ENCODE measurements at places on chromosomes 6 and 20.

DNA sequence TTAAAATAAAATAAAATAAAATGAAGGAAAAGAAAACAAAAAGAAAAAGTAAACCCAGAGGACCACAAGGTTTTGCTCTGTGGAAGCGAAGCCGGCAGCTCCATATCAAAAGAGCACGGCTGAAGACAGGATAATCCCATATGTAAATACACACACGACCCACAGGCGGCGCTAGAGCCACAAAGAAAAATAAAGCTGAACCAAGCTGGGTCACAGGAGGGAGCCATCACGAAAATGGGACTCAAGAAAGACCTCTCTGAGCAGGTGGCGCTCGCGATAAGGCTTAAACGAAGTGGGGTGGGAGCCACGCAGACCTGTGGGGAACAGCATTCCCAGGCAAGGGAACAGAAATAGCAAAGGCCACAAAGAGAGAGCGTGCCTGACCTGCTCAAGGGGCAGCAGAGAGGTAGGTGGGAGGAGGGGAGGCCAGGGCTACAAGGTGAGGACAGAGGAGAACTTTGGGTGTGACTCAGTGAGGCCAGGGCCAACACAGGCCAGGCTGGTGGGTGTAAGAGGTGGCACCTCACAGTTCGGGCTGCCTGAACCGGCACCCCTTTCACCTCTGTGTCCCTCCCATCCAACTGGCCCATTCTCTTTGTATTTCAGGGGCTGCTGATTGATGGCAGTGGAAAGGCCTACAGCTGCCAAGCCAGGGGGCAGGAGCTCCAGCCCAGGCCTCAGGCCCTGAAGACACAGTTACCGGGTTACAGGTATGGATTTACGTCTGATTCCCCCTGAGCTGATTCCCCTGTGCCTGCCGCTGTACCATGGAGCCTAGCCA lies 26.0 kb downstream of the PTGIS start:
- peak; percentile 92 for DNase-seq

DNA sequence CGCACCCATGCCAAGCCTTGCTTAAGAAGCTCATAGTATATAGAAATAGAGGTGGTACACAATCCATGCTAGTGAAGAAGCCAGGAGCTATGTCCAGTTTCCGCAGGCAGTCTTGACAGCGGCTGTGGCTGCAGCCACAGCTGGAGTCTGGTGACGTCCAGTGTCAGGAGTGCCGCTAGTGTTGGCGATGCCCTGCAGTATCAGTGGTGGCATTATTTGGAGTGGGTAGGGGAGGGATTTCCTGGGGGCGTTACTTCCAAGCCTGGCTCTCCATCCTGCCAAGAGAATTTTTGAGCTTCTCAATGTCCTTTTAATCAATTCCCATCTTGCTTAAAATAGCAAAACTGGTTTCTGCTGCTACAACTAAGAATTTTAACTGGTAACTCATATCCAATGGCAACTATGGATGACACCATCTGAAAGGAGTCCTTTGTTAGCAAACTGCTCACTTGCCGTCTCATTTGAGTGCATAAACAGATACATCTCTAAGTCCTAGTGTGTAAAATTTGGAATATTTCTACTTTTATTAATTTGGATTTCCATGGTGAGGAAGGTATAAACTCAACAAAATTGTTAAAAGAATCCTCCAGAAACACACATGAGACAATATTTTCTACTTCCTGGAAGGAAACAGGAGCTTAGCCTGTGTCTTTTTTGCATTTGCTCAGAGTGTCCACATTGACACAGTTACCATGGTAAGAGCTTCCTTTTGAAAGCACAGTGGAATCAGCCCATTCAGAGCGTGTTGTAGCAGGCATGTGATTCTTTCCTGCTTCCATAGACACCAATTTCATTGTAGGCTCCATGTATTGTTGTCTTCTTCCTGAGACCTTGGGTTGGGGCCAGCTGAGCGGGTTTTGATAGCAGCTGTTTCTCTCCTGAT lies 44.6 kb upstream of the PXDC1 start:
- no peak for DNase-seq

GRCh38 chr6:109373331-109373730 lies 8.9 kb downstream of the CD164 start:
- DNase-seq = no peak

- no peak for DNase-seq
Observed at GRCh38 chr6:81736428-81736827, 16.1 kb downstream of the TENT5A start.

- DNase-seq = no peak
Observed at GRCh38 chr6:112202639-112203341, 51.6 kb downstream of the LAMA4 start.

DNA sequence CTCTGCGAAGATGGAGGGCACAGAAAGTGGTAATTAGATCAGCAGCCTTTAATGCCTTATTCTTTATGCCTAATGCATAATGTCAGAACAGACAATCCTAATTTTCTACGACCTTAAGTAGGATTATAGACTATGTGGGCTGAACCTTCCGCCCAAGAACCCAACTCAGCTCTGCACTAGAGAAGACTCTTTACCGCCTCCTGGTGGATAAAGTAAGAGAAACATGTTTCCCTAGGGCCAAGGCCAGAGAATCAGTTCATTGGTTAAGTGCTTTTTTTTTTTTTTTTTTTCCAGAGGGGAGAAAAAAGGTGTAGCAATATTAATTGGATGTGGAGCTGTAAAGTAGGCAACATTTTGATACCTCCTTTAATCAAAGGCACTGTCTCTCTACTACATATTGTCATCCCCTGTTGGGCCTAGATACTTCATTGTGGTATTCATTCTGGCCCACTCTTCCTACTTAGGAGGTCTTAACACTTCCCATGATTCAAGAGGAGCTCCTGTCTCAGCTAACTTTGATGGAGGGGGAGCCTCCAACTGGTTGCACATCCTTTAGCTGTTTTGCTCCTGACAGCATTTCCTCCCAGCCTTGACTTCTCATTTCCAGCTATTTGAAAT lies 124.9 kb upstream of the NRN1 start:
- no peak for DNase-seq

DNA sequence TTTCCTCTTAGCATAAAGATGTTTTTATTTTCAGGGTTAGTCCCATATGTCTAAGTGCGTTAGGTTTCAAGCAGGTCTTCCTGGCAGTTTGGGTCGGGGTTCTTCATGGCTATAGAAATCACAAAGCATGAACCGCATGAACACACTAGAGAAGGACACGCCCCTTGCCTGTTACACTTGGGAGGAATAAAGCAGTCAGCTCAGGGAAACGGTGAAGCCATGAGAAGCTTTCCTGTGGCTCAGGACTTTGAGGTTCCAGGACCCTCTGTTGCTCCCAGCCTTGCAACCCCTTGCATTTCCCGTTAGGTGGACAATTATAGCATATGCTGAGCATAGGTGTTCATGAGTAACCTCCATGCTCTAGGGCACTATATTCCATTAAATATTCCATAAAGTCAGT lies 96.7 kb downstream of the SYCP2 start:
- DNase-seq = no peak

- no peak for DNase-seq
Observed at GRCh38 chr6:28711788-28712341, 186.2 kb downstream of the GPX5 start.

DNA sequence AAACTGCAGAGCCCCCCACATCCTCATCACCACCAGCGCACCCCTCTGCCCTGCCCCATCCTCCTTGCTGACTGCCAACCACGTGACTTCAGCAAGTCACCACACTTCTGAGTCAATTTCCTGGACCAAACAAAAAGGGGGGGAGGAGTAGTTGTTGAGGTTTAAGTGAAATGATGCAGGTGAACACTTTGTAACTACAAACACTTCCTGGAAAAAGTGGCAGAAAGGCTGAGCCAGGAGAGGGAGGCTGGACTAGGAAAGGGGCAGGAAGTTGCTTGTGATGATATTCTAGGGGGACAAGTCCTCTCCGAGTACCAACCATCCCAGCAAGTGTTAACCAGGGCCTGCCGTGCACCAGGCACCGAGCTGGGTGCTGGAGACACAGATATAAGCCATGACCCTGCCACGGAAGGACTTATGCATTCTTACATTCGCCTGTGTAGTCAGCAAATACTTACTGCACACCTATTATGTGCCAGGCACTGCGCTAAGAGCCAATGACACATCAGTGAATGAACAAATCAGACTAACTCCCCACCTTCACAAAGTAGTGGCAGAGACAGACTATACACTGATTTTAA lies 67.3 kb downstream of the PREX1 start:
- DNase-seq = peak; percentile 83

- DNase-seq = no peak
Observed at GRCh38 chr6:7445101-7445500, 55.5 kb downstream of the RIOK1 start.

Data from HTR-8/SVneo (cell line).